ENCODE measurements at places on chromosomes 7 and 10.

DNA sequence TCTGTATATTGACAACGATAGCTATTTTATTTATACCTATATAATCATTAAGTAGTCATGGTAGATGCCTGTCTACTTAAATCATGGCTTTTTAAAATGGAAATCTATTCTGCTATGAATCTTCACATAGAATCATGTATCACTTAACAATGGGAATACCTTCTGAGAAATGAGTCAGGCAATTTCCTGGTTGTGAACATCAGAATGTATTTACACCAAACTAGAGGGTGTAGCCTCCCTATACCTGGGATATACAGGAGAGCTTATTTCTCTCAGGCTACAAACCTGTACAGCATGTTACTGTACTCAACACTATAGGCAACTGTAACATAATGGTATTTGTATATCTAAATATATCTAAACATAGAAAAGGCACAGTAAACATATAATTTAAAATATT lies 502.3 kb downstream of the ZWINT start:
- DNase-seq = no peak

- no peak for DNase-seq
Measured at GRCh38 chr10:66321723-66322665, 603.8 kb upstream of the LRRTM3 start.

DNA sequence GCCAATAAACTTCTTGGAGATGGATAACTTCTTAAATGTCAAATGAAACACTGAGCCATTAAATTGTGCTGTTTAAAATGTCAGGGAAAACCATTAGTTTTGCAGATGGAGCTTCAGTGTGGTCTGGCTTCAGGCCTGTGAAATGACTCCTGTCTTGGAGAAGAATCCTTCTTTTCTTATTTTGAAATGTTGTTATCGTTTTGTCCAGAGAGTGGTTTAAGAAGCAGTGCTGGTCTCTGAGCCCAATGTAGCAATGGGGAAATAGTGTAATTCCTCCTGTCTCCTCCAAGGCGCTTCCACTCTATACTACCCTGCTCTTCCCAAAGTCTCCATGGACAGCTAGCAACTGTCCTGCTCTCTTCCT lies 177.6 kb downstream of the REEP3 start:
- DNase-seq = no peak

DNA sequence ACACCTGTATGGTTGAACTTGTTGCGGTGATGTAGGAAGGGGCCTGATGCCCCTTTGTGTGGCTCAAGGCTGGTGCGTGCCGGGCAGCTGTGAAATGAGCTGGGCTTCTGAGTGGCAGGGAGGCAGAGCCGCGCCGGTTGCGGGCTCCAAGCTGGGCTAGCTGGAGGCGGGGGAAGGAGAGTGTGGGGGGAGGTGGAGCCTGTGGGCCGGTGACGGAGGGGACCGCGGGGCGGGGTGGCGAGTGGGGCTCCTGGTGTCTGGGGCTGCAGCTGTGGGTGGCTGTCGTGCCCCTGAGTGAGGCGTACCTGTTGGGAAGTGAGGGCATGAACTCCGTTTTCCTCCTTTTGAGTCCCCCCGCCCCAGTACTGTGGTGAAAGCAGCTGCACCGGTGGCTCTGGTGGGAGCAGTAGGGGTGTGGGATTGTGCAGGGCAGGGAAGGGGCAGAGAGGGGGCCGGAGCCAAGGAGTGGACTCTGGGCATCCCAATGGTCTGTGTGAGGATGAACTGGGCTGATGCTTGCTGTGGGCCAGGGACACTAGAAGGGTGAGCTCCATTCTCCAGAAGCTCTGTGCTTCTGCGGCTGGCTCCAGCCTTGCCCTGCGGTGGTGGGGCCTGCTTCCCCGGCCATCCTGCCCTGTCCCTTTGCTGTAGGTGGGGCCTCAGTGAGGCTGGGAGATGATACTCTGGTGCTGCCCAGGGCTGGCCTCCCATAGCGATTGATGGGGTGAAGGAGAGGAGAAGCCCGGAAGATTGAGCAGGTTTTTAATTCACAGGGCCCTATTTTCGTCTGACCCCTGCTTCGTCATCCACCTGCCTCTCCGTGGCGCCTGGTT lies 41.7 kb downstream of the INPP5A start:
- no peak for DNase-seq

DNA sequence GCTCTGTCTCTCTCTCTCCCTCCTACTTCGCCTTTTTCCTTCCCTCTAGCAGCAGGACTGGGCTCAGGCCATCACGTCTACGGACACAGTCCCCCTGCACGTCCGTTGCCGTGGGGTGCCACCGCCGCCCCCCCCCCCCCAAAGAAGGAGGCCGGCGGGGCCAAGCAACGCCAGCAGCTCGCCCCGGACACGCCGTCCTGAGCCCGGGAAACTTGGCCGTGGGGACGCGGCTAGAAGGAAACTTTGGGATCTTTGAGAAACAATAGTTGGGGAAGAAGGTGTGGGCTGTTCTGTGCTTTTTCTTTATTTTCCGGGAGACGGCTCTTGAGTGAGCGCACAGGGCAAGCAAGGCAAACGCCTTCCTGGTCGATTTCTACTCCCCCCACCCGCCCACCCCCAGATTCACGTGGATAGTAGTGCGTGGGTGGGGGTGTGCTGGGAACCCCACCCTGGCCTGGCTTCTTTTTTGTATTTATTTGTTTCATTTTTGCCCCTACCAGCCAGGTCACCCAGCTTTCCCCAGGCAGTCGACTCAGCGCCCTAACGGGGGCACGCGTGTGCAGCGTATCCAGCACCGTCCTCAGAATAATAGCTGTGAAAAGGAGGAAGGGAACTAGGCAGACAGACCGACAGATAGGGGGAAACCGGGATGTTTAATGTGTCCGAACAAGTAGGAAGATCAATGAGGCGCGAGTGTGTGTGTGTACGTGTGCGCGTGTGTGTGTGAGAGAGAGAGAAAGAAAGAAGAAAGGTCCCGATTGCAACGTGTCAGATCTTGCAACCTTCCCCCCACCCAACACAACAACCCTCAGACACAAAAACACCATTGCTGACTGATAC lies 1.4 kb downstream of the MXI1 start:
- DNase-seq = no peak
